ENCODE measurements at places on chromosomes 6 and 20.

- DNase-seq, result no peak
Measured at GRCh38 chr6:64334636-64335035, 699.0 kb downstream of the PHF3 start.

- DNase-seq, result no peak
Measured at GRCh38 chr6:167034056-167034455, 34.9 kb downstream of the CEP43 start.

DNA sequence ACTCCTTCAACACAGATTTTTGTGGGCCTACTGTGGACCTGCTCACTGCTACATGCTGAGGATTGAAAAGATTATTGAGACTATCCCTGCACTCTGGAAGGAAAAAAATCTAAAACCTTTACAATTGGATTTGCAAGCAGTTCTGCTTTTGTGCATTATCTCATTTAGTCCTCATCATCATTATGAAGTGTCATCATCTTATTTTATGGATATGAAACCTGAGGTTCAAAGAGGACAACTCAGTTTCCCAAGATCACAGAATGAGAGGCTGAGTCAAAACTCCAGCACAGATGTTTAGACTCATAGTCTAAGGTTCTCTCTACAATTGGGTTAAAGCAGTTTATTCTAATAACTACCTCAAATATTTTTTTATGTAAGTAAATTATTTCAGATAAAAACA lies 160.2 kb upstream of the MARCKS start:
- no peak for DNase-seq

GRCh38 chr20:53878262-53879047 lies 191.9 kb downstream of the BCAS1 start:
- DNase-seq, result no peak

DNA sequence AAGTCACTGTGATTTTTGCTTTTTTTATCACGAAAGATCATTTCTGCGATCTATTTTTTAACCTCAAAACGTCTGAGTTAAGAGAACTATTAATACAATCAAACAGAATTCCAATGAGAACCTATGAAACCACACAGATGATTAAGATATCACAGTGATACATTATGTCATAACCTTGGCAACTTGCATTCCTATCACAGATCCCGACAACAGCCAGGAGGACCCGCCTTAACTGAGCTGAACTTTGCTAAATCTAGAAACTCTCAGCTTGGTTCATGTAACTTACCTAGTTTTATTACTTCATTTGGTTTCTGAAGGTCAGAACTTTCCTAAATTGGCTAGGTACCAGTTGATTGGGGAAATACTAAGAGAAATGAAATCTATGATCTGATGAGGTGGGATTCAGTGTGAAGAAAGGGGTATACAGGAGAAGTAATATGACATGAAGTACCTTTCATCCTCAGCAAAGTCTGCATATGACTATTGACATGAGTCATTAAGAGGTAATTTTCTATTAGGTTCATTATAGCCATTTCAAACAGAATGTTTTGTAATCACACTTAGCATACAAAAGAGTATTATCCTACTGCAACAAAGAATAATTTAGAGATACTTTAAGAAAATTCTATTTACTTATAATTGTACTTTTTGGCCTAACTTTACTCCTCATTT lies 11.2 kb downstream of the LYRM4 start:
- no peak for DNase-seq

DNA sequence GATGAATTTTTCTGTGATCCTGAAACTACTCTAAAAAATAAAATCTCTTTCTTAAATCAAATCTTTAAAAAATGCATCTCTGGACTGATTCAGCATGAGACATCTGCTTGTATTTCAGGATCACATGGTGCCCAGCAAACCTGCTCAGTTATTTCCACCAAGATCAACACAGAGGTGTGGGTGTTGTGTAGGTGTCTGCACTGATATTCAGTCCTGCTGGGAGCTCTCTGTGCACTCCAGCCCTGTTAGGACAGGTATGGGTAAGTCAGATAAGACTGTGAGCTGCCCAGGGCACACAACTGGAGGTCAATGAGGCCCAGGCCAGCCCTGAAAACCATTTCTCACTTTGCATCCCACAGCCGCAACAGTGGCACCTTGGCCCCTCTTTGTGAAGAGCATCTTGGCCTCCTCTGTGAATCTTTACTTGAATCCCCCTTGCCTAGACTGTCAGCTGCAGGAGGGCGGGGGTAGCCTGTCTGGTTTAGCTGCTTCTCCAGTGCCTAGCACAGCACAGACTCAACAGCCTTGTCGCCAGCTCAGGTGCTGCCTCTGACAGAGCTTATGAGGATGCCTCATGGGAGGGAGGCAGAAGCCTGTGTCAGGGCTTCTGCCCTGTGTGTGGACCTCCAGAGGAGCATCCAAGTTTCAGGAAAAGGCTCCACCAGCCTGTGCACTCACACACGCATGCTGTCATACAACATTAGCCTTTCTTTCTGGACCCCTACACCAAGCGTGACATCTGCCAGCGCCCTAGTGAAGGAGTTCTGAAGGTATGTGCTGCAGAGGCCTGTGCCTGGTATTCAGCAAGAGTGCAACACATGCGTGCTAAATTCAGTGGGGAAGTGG lies 187.6 kb upstream of the CST7 start:
- no peak for DNase-seq

DNA sequence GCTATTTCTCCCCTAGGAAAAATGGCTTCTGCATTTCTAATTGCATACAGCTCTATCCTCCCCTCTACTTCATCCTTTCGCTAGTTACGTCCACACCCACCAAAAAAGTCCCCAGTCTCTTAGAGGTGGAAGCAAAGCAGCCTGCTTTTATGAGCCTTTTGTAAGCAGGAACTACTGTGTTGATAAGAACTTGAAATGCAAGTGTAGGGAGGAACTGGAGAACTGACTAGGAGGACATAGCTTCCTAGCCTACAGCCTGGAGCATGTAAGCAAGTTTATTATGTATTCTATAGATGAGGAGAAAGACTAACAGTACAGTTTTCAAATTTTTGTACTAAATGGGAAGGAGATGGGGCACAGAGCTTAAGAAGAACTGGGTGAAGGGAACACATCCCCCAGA lies 10.3 kb downstream of the ARHGAP18 start:
- no peak for DNase-seq

- DNase-seq, result no peak
Measured at GRCh38 chr6:98894810-98895209, 52.9 kb downstream of the FBXL4 start.

- DNase-seq, result no peak
Measured at GRCh38 chr6:85751374-85752055, 108.8 kb upstream of the SYNCRIP start.

DNA sequence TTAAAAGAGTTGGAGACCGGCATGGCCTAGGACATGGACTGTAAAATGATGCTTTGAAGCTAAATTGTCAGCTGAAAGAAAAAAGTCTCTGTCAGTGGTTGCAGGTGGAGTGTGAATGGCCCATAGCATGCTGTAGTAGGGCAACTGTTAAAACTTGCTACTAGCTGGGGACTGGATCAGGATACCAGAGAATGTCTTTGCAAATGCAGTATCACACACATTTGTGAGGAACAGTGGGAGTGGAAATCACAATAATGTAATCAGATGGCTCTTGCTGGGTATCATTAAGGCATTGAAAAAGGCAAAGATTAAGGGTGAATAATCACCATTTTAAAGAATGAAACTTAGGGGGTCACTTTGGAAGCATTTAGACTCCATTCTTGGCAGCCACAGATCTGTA lies 737.9 kb downstream of the EYS start:
- DNase-seq, result no peak

GRCh38 chr6:128498234-128498633 lies 22.2 kb downstream of the PTPRK start:
- DNase-seq, result no peak

- DNase-seq, result no peak
Measured at GRCh38 chr20:3307078-3307477, 68.1 kb upstream of the SLC4A11 start.

DNA sequence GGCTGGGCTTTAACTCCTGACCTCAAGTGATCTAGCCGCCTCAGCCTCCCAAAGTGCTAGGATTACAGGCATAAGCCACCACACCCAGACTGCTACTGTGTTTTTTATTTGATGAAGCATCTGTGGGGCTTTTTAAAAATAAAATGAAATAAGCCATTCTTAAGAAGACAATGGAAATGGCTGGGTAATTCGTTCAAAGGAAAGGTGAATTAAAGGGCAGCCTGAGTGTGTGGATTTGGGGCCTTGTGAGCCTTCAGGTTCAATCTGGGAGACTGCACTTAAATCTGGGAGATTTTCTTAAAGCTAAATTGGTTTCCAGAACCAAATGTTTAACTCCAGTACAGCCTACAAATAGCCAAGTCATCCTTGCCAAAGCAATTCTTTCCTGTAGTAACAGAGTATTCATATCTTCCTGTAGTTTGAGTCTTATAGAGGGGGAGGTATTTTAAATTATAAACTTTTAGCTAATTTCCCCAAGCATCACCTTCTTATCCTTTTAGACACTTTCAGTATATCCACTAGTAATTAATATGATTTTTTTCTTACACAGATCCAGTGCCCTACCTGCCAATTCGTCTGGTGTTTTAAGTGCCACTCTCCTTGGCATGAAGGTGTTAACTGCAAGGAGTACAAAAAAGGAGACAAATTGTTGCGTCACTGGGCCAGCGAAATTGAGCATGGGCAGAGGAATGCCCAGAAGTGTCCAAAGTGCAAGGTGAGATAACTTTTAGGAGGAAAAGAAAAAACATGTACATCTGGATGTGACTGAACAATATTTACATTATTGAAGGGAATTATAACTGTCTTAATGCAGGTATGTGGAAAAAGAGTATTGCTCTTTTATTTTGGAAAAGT lies 95.4 kb downstream of the RNF217 start:
- no peak for DNase-seq

DNA sequence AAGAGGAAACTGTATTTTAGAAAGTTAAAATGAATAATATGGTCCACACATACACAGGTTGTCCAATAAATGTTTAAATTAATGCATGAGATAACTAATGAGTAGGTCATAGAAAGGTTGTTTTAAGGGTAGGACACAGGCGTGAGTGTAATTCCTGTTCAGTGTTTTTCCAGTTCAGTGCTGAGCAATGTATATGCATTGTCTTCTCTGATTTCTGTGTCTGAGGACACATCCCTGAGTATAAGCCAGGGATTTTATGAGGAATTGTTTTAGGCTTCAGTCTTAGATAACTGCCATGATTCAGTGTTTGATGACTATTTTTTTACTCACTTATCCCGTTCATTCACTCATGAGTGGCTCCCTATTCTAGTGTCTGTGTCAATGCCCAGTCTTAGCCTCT lies 298.5 kb upstream of the TBX18 start:
- DNase-seq, result no peak

DNA sequence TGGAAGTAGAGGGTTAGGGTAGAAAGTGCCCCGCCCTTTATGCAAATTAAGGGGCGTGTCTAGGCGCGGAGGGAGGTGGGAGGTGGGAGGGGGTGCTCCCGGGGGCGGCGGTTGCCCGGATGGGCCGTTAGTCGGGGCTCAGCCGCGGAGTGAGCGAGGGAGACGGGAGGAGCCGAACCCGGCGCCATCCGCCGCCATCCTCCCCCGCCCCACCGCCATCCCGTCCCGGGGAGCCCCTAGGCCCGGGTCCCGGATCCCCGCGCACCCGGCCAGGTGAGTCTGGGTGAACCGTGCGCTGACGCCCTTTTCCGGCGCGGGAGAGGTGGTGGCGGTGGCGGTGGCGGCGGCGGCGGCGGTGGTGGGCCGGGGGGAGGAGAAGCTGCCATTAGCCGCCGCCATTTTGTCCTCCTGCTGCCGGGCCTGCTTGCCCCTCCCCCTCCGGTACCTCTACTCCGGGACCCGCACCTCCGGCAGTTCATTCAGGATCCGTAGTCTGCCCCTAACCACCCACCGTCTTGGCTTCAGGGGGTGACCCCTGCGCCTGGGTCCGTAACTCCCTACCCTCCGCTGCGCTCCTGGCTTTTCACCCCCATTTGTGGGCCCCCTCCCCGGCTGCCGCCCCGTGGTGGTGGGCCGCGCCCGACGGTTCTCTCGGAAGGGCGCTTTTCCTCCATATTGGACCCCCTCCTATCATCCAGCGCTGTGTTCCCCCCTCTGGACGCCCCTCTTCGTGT lies at the start of gene PRRC2A:
PRRC2A (plus strand) TSS at position 130 of the 734 bp plus-strand sequence. CDS start 2,075 bp downstream, outside the sequence.
- DNase-seq, result peak; percentile 42

- DNase-seq, result no peak
Measured at GRCh38 chr20:24420567-24420966, 48.9 kb upstream of the SYNDIG1 start.
